ENCODE measurements at places on chromosomes 11 and 22. TPM values are rescaled to one million over a fixed set of nuclear protein-coding genes. Genes with fewer than 3 reads are reported as not detected.

DNA sequence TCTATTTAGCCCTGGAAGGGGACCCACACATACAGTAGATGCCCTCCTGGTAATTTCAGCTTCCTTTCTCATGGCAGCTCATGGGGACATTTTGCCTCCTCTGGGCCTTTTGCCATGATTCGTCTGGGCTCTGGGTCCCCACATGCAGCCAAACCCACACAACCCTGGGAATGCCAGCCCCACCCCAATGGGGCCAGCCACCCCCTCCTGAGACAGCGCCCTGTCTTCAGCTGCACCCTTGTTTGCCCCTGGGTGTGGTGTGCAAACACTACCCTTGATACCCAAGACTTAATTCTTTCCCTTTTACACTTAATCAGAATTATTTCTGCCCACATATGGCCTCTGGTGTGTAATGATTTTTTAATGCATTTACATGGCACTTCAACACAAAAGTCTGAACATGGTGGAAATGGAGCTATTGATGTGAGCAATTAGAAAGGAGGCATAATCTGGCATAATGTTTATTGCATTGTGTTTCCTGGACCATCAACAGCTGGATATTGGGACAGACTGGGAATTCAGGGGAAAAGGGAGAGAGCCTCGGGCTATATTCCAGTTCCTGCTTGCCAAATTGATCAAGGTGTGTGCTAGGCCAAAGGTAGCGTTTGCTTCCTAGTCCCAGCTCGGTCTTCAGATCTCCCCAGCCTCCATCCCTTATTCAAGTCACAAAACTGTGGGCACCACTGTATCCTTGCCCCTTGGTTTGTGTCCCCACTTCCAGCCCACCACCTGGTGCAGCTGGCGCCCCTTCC, 85.0 kb upstream of the ANO1 start:
- DNase-seq = peak; percentile 4

DNA sequence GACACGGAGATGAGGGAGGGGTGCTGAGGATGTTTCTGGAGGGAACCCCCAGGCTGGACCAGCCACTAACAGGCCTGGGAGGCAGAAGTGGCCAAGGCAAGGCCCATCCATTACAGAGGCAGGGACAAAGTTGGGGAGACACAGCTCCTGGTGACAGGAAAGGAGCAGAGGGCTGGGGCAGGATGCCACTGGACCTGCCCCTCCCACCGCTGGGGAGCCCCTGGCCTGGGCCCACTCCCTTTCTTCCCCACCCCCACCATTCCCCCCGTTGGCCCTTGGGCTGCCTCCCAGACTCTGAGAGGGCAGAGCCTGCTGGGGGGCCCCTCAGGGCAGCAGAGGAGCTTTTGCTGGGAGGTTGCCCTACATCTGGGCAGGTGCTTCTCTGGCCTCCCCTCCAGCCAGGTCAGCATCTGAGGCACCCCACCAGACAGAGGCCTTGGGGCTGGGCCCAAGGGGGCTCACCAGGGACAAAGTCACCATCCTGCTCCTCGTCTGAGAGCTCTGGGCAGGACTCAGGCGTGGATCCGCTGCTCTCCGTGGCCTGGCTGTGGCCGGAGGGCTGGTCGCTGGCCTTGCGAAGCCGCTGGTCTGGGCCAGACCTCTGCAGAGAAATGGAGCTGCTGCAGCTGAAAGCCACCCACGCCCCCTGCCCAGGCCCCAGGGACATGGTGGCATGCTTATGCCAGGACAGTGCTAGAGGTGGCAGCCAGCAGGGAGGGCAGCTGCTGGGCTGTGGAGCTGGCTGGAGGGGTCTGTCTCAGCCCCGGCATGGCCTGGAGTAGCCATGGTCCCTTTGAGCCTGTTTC, 33.1 kb upstream of the CARS1 start:
- DNase-seq = no peak

- no peak for DNase-seq
These were observed 10.4 kb downstream of the SMCO4 start for GRCh38 chr11:93532806-93533205.

The OR5P2 gene
- not detected for total RNA-seq

- DNase-seq = peak; percentile 1
These were observed 192.4 kb upstream of the API5 start for GRCh38 chr11:43119275-43119970.

DNA sequence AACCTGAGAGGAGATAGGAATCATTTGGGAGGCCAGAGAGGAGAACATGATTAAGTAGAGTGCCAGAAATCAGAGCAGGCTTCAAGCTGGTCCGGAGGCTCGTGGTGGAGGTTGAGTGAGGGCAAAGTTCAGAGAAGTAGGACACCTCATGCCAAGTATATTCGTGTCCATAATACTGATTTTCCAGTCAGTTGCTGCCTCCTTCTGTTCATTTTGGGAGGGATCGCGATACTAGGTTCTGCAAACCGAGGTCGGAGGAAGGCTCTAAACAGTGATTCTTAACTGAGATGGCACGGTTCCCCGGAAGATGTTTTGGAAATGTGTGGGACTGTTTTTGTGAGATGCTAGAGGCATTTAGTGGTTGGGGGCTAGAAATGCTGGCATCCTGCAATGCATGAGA, 13.6 kb upstream of the CD3E start:
- peak; percentile 71 for DNase-seq

GRCh38 chr22:29081517-29082236, 8.8 kb downstream of the KREMEN1 start:
- no peak for DNase-seq

DNA sequence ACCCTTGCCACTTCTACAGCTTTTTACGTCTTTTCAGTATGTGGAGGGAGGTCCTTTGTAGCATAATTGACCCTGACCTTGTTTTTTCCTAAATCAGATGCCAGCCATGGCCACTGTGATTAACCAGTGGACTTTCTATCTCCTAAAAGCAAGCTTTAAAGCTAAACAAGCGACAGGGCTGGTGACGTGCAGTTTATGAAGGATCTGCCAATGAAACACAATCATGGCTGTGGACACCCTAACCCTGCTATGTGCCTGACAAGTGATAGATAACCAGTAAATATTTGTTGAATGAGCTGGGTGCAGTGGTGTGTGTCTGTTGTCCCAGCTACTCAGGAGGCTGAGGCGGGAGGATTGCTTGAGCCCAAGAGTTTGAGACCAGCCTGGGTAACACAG, 64.2 kb downstream of the LIF start:
- no peak for DNase-seq

GRCh38 chr11:65204646-65205601, 23.2 kb downstream of the CAPN1 start:
- DNase-seq = no peak

DNA sequence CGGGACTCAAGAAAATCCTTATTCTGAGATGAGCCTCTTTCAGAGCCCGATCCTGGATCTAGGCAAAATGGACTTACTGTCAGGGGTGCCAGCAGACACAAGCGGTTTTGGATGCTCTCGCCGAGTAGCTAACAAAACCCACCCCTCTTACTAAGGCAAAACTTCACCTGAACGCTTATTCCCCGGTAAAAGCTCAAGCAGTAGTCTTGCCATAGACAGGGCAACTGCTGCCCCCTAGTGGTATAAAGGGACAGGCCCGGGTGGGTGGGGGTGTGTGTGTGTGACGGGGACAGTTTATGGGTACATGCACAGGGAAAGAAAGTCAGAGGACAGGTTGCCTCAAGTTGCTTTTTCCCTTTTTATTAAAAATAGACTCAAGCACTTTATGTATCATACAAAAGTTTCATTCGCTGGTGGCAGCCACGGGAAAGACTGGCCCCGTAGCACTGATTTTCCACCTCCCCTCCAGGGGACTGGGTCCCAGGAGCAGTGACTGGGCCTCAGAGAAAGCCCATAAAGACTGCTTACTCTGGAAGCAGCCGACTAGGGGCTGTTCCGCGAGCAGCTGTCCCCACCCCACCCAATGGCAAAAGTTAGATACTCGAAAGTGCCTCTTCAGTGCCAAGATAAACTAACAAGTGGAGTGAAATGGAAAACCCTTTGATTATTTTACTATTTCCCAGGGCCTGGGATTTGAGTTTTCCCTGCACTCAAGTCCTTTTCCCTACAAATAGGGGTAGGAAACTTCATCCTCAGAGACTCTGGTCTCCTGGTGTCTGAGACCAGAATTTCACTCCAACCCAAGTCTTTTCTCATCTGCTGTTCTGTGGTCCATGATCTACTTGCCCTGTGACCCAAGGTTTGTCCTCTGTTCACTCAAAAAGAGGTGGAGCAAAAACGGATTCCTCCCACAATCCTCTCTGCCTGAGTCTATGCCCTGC, 4.7 kb downstream of the YPEL4 start:
- DNase-seq = peak; percentile 56

DNA sequence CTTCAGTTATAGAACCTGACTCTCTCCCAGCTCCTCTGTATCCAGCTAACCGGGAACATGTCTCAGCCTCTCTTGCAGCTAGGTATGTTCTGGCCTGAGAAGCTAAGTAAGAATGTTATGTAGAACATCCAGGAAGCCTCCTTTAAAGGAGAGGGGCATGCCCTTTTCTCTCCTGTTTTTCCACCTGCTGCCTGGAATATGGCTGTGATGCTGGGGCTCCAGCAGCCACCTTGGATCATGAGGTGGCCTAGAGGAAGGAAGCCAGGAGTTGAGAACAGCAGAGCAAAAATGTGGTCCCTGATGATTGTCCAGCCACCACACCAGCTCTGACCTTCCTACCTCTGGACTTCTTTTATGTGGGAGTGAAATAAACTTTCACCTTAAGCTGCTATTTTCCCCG, 117.6 kb downstream of the MPPED1 start:
- DNase-seq = no peak

The MS4A1 gene
- total RNA-seq = not detected

The KCTD14 gene
- total RNA-seq = 1.3 TPM

The NOL12 gene
- 39.8 TPM for total RNA-seq

The EPS8L2 gene
- total RNA-seq = 169 TPM

GRCh38 chr11:40294741-40295140, 1164.7 kb downstream of the LRRC4C start:
- DNase-seq = no peak

GRCh38 chr11:132137289-132137980, 767.0 kb downstream of the NTM start:
- no peak for DNase-seq

- DNase-seq = no peak
These were observed 21.6 kb upstream of the SUSD2 start for GRCh38 chr22:24159650-24160049.

- DNase-seq = no peak
These were observed 338.0 kb downstream of the AASDHPPT start for GRCh38 chr11:106415510-106415909.
